Kidney tubule cell (primary cell): ENCODE measurements at places on chromosomes 16 and 17.

- peak; percentile 30 for DNase-seq
Measured at GRCh38 chr17:16287563-16288027, 65.7 kb downstream of the CENPV start.

DNA sequence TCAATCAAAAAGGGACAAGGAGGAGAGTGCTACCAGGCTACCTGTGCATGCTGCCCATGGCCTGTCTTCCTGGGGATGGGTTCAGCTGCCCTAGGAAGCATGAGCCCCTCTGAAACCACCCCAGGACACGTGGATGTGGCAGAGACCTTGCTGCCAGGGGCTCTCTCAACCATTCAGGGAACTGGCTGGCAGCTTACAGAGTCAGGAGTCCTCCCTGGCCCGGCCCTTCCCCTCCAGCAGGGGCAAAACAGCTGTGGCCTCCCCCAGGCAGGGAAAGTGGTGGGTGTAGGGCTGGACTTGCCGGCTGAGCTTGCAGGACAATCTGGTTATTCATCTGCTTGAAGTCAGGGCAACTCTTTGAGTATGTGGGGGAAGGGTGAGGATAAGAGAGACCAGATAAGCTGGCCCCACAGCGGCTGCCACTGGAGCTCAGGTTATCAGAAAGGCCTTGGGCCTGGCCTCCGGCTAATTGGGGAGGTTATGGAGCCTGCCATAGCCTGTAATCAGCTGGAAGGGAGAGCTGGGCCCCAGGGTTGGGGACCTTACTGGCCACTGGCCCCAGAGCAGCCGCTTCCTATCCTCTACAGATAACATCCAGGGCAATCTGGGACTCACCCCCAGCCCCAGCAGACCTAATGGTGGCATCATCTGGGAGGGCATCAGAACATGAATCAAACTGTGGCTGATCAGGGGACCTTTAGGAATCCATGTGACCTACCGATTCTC lies 5.6 kb upstream of the TBX2 start:
- no peak for DNase-seq

- DNase-seq, result peak; percentile 35
Measured at GRCh38 chr16:46885960-46886763, 2.0 kb downstream of the GPT2 start.

DNA sequence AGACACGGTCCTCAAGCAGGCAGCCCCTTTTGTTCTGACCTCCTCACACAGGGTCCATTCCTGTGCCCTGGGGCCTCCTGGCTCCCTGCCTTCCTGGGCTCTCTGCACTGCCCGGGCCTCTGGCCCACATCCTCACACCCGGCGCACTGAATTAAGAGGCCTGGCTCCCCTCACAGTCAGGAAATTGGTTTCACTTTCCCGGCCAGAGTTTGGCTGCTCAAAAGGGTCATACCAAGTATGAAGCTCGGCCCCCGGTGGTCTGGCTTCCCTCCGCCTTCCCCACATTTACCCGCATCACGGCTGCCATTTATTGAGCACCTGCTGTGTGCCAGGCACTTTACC lies 220.0 kb downstream of the NTN1 start:
- no peak for DNase-seq

GRCh38 chr16:14109077-14109775 lies 38.1 kb downstream of the MRTFB start:
- DNase-seq, result no peak

DNA sequence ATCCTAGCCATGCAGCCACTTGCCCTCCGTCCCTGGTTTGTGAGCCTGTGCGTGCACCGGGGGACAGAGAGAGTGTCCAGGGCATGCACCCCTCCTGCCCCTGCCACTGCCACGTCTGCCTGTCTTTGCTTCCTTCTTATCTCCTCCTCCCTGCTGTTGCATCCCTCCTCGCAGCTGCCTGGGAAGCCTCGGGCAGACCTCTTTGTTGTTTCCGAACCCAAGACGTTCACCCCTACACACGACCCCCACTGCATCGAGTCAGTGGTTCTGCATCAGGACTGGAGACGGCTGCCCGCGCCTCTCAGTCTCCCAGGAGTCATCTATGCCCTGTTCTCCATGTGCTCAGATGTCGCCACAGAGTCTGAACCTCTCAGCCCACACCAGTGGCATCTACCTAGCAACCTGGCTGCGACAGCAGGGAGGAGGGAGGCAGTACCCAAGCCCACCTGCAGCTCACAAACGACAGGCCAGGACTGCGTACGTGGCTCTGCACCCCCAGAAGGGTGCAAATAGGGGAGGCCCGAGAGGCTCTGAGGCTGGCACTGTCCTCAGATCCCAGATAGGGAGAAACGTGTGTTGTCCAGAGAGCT lies 5.2 kb downstream of the TIMP2 start:
- DNase-seq, result no peak

- DNase-seq, result peak; percentile 61
Measured at GRCh38 chr16:10579965-10580882, at the start of gene EMP2. Gene EMP2 (minus strand): TSS chr16:10580598. CDS start chr16:10547617, 32,981 bp downstream.

- no peak for DNase-seq
Measured at GRCh38 chr16:58492735-58493134, 7.2 kb upstream of the NDRG4 start.

- DNase-seq, result no peak
Measured at GRCh38 chr16:81397058-81397878, 47.3 kb upstream of the CMIP start.

GRCh38 chr17:29734640-29735039 lies 111.9 kb upstream of the CORO6 start:
- no peak for DNase-seq

DNA sequence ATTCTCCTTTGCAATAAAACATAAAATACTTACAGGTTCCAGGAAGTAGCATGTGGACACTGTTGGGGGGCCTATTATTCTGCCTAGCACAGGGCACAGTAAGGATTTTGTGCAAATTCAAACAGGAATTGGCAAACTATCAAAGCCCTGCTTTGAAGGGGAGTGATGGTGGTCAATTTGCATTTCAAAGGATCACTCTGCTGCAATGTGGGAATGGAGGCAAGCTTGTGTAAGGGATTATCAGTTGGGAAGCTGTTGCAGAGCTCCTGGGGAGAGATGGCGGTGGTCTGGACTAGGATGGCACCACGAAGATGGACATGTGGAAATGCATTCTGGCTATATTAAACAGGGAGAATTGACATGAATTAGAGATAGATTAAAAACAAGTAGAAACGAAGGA lies 990.7 kb upstream of the RBFOX1 start:
- DNase-seq, result no peak

DNA sequence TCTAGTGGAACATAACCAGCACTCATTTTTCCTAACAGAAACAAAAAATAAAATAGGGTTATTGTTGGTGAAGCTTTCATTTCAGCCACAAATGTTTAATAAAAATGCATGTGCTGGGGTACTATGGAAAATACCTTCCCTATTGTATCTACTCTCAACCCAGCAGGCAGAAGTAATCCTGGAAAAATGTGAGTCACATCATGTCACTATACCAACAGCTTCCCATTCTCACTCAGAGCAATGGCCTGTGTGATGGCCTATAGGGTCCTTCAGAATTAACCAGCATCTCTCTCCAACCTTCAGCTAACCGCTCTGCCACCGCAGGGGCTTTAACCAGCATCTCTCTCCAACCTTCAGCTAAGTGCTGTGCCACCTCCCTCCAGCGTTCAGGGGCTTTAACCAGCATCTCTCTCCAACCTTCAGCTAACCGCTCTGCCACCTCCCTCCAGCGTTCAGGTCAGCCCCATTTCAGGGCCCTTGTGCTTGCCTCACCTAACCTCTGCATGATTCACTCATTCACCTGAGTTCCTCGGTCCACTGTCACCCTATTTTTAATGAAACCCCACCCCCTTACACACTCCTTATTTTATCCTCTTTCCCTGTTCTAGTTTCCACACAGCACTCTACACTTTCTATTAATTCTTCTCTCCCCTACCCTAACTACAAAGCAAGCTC lies 34.0 kb downstream of the UBE2G1 start:
- peak; percentile 45 for DNase-seq

- DNase-seq, result no peak
Measured at GRCh38 chr17:50289278-50289677, 15.0 kb downstream of the TMEM92 start.

DNA sequence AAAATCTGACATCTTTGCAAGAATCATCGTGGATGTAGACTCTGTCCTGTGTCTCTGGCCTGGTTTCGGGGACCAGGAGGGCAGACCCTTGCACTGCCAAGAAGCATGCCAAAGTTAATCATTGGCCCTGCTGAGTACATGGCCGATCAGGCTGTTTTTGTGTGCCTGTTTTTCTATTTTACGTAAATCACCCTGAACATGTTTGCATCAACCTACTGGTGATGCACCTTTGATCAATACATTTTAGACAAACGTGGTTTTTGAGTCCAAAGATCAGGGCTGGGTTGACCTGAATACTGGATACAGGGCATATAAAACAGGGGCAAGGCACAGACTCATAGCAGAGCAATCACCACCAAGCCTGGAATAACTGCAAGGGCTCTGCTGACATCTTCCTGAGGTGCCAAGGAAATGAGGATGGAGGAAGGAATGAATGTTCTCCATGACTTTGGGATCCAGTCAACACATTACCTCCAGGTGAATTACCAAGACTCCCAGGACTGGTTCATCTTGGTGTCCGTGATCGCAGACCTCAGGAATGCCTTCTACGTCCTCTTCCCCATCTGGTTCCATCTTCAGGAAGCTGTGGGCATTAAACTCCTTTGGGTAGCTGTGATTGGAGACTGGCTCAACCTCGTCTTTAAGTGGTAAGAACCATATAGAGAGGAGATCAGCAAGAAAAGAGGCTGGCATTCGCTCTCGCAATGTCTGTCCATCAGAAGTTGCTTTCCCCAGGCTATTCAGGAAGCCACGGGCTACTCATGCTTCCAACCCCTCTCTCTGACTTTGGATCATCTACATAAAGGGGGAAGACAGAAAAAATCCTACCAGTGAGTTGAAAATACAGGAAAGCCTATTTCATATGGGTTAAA lies at the start of gene G6PC1:
Gene G6PC1 (plus strand): TSS at position 340 of the 872 bp plus-strand sequence. CDS start 78 bp downstream, at position 418.
- peak; percentile 9 for DNase-seq

GRCh38 chr17:43846221-43846712 lies 709 bp upstream of the CD300LG start:
- peak; percentile 74 for DNase-seq

- no peak for DNase-seq
Measured at GRCh38 chr17:70829876-70830275, 660.5 kb downstream of the KCNJ2 start.

DNA sequence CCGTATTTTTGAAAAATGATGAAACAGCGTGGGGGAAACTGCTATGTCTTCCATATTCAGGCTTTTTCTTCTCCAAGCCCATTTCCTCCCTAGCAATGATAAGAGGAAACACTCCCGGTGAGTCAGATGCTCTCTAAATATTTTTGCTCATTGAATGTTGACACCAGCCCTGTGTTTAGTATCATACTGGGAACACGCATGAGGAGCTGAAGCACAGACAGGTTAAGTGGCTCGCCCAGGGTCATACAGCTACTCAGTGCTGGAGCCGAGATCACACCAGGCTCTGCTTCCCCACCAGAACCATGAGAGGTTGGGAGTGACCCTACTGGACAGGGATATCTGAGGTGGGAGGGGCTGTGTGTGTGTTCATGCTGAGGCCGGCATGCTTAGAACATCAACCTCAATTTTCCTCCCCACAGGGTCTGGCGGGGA lies 37.8 kb upstream of the ADGRG1 start:
- peak; percentile 73 for DNase-seq

DNA sequence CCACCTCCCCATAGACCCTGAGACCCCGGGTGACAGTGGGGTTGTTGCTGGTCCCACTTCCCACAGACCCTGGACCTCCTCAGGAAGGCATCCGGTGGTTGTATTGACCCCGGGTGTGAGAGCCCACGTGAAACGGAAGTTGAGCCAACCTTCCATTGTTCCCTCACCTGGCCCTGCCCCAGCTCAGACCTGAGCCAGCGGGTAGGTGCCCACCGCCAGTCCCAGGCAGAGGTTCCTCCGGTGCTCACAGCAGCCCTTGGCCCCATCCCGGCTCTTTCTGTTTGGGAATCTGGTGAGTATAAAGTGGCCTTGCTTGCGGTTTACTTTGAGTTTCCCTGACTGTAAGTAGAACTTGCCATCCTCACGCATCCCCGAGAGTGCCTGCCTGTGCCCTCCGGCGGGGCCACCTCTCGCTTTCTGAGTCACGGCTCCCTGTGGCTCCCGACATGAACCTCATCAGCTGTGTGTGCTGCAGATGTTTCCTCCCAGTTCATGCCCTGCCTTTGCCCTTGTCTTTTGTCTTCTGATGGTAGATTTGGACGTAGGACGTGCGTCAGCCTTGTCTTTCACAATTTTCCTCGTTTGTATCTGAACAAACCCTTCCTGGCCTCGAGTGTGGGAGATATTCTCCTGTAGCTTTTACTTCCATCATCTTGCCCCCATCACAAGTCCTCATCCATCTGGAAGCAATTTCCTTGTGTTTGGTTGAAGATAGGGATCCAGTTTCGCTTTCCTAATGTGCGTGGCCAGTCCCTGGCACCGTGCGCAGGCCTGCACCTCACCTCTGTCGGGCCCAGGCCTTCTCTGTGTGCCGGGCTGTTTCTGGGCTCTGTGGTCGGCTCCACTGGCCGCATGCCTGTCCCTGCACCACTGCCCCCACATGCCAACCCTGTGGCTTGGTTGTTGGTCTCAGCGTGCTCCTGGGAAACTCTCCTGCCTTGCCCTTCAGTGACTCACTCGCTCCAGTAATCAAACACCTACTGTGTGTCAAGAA lies 76.0 kb downstream of the METRNL start:
- no peak for DNase-seq

DNA sequence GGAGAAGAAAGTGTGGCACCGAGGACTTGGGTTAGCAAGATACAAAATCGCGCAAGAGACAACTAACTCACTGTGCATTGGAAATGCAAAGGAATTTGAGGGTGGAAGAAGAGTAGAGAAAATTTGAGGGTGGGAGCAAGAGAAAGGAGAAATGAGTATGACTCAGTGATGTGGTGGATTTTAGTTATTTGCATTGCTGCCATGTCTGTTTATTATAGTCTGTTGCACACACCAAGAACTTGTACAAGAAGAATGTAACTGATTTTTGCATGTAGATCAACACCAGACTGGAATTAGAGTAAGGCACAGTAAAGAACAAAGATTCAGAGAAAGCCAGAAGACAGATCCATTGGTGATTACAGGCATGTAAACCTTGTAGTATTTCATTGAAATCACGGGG lies 71.6 kb upstream of the SMIM36 start:
- no peak for DNase-seq

GRCh38 chr17:35344262-35344661 lies 29.2 kb downstream of the SLFN11 start:
- DNase-seq, result no peak
